ENCODE measurements at places on chromosomes 12 and 14.

DNA sequence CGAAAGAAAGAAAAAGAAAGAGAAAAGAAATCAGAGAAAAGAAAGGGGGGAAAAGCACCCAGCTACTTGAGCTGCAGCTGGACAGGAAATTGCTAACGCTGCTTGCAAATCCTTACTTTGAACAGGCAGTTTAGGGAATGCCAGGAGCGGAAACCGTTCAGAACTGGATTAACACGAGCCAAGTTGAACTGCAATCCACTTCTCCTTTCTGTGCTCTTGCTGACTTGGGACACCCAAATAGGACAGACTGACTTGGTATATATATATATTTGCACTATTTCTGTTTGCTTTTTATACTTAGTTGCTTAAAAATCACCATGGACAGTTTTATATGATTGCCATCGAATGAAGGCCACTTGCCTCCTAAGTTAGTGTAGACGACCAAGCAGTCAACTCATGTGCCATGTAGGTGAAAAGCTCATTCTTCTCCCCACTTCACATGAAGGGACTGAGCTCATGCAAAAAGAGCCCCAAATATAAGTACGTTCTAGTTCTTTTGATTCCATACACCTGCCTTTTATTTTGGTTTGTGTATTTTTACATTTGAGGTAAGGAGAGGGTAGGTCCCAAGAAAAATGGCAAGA is 5.5 kb downstream of the DUSP6 start:
- no peak for DNase-seq

DNA sequence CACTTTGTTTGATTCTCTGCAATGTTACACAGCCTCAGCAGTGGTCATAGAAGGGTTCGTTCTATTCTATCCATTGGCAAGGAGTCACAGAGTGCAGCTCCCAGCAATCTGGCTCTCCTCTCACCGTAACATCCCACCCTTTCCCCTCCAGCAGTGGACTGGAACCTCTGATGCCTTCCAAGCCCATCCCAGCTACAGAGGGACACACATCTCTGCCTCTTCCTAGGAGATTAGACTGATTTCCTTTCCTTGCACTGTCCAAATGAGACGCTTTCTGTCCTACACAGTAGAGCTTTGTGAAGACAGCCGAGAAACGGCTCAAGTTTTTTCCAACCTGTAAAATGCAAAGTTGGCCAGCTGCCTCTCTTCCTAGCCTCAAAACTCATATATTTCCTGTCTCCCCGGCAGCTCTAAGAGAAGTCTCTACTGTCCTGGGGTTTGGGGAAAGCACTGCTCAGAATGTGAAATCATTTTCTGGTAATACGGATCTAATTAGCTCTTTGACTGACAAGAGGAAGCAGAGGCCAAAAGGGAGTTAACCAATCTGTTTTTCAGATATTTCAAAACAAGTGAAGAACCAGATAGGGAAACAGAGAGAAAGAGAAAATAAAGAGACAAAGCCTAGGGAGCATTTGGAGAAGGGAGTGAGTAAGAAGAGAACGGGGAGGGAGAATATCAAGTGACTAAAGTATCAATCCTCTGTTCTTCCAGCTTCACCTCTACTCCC is 516 bp downstream of the NINJ2 start:
- DNase-seq, result no peak

GRCh38 chr14:76518366-76518765 is 142.4 kb downstream of the ESRRB start:
- DNase-seq, result no peak

GRCh38 chr12:39723831-39724230 is 104.2 kb upstream of the ABCD2 start:
- DNase-seq, result no peak

GRCh38 chr12:30243426-30243825 is 452.2 kb downstream of the IPO8 start:
- no peak for DNase-seq
